ENCODE measurements at places on chromosomes 6 and 20. TPM values are rescaled to one million over a fixed set of nuclear protein-coding genes. Genes with fewer than 3 reads are reported as not detected.

Gene FAM50B
- 2.2 TPM for total RNA-seq

- DNase-seq: no peak
- H3K4me1 ChIP-seq: no peaks in the 10 kb centered on the region
Observed at GRCh38 chr6:15109338-15110090, 136.4 kb upstream of the JARID2 start.

GRCh38 chr20:32497589-32498224 is 87.4 kb downstream of the NOL4L start:
- no peak overlapping the region for H3K4me3 ChIP-seq
- H3K27me3 ChIP-seq: no peaks in the 10 kb centered on the region

Gene RAB44
- not detected for total RNA-seq

DNA sequence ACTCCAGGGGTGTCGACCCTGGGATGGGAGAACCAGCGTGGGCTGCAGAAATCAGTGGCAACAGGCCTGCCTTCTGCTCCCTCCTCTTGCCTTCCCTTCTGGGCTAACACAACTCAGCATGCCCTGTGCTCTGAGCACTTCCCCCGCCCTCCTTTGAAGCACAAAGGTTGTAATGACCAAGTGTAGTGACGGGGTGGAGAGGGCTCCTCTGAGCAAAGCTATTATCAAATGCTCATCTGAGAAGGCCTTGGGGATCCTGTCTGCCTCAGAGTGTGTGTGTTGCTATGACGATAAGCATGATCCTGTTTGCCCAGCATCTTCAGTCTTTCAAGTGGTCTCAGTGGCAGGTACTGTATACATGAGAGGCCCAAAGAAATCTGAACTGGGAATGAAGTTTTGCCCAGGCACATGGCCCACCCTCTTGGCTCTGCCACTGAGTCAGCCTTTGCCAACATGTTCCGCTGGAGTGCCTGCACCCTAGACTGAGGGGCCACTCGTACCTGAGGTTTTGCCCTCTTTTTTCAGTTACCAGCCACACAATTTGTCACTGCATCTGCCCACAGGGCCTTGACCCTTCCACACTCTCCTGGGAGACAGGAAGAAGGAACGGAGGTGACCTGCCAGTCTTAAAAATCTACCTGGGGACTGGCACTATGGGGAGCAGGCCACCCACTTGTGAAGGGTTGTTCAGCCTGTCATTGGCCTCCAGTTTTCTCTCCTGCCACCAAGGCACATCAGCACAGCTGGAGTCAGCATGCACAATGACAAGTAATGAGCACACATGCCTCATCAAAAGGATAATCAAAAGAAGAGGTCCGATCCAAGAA is 74.5 kb downstream of the GFOD1 start:
- no peak overlapping the region for H3K4me3 ChIP-seq
- DNase-seq: no peak
- H3K27ac ChIP-seq: no peak overlapping the region
- peaks cover 21% of the 10 kb centered on the region for H3K4me1 ChIP-seq
- no peaks in the 10 kb centered on the region for H3K36me3 ChIP-seq
- no peaks in the 10 kb centered on the region for H3K27me3 ChIP-seq

DNA sequence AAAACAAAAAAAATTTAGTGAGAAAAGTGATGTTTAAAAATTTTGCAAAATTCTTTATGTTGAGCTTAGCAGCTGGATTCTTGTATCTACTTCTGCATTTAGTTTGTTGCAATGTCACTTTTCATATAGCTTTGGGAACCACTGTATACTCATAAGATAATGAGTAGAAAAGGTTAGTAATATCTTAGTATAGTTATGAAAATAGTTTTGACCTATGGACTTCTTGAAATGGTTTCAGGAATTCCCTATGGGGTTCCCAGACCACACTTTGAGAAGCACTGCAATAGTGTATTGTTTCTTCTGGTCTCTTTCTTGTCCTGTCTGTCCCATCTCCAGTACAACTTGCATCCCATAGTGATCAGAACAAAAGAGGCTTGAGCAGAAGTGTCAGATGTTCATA is 29.4 kb downstream of the PPP1R16B start:
- no peak overlapping the region for H3K27ac ChIP-seq
- no peaks in the 10 kb centered on the region for H3K4me1 ChIP-seq
- no peaks in the 10 kb centered on the region for H3K27me3 ChIP-seq
- no peak for DNase-seq
- H3K36me3 ChIP-seq: no peaks in the 10 kb centered on the region
- H3K4me3 ChIP-seq: no peak overlapping the region

DNA sequence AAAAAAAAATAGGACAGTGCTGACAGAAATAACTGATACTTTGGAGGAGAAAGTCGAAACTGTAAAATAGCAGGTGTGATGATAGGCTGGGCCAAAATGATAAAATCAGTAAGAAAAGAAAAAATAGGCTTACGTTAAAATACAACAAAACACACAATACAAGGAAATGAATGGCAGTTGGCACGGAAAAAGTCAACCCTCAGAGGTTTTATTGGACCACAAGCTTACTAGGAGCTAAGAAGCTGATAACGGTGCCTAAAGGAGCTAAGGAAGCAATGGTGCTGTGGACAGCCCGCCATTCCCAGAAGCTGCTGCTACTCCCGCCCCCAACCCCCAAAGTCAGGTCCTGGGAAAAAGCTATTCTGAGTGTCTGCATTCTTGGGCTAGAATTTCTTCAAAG is 55.9 kb upstream of the RNF146 start:
- no peak overlapping the region for H3K27ac ChIP-seq
- H3K4me3 ChIP-seq: no peak overlapping the region
- no peaks in the 10 kb centered on the region for H3K36me3 ChIP-seq

DNA sequence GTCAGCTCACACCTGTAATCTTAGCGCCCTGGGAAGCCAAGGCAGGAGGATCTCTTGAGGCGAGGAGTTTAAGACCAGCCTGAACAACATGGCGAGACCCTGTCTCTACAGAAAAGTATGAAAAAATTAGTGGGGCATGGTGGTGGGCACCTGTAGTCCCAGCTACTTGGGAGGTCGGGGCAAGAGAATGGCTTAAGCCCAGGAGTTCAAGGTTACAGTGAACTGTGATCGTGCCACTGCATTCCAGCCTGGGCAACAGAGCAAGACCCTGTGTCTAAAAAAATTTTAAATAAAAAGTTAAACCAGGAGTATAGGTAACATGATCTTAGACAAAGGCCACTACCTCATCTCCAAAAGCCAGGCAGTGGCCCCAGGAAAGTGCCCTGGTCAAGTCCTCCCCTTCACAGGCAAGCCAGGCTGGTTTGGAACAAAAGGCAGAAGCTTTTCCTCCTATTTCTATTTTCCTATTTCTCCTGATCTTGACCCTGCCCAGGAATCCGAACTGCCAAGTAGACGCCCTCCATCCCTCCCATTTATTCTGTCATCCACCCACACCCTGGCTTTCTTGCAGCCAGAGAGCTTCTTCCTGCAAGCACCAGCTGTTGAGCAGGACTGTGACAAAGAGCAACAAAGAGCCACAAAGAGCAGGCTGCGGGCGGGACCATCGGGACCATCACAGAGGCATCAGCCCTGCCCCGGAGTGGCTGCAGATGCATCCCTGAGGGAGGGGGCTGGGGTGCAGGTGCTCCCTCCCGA is 149.9 kb upstream of the AFDN start:
- DNase-seq: no peak
- H3K27me3 ChIP-seq: no peaks in the 10 kb centered on the region
- H3K36me3 ChIP-seq: no peaks in the 10 kb centered on the region
- no peak overlapping the region for H3K27ac ChIP-seq

Gene COL12A1
- total RNA-seq: 0.66 TPM

All from cardiac muscle cell (in vitro differentiated cells and primary cell).